CD8-positive, alpha-beta memory T cell (primary cell): ENCODE measurements at places on chromosomes 6 and 20. TPM values are rescaled to one million over a fixed set of nuclear protein-coding genes. Genes with fewer than 3 reads are reported as not detected.

DNA sequence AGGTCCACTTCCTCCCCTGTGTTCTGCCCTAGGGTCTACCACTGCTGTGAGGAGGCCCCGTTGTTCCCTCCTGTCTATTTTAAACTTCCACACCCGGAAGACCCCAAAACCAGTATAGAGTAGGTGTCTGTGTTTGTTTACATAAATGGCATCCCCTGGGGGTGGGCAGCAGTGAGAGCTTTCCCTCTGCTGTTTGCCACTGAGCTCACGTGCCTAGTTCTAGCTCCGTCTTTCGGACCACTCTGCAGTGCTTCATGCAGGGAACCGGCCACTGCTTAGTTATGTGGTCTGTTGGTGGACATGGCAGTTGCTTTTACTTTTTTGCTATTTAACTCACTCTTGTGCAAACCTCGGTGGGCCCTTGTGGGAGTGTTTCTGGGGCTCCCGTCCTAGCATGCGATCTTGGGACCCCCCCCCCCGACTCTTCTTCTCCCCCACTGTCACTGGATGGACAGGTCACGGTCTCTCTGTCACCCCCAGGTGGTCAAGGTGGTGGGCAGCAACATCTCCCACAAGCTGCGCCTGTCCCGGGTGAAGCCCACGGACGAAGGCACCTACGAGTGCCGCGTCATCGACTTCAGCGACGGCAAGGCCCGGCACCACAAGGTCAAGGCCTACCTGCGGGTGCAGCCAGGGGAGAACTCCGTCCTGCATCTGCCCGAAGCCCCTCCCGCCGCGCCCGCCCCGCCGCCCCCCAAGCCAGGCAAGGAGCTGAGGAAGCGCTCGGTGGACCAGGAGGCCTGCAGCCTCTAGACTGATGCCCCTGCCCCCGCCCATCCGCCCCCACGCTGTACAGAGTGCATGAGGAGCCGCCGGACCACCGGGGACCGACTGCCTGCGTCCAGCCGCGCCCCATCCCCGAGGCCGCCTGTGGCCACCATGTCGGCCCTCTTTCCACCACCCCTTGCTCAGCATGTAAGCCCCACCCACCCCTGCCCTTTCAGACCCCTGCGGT is 40.9 kb downstream of the VSTM2L start:
- no peak for DNase-seq

DNA sequence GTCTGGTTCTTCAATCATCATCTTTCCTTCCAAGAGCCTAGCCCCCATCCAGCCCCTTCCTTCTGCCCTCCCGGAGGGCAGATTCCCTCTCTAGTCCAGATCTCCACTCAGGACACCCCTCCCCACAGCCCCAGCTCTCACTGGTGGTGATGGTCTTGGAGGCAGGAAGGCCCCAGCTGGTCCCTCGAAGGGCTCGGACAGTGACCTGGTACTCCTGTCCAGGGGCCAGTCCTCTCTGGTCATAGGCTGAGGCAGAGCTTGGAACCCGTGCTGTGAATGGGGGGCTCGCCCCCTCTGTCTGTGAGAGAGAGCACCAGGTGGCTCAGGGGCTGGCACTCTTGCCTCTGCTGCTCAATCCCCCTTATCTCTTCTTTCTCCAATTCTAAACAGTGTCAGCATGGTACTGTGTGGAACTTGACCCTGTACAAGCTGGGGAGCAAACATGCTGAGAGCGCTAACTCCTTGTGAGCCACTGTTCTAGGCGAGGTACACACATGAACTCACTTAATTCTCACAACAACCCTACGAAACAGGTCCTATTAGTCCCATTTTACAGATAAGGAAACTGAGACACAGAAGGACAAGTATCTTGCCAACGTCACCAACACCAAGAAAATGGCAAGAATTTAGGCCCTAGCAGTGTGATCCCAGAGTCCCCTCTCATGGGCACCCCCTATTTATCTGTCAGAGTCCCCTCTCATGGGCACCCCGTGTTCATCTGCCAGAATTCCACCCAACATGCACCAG is 19.9 kb downstream of the TNXB start:
- no peak for DNase-seq

DNA sequence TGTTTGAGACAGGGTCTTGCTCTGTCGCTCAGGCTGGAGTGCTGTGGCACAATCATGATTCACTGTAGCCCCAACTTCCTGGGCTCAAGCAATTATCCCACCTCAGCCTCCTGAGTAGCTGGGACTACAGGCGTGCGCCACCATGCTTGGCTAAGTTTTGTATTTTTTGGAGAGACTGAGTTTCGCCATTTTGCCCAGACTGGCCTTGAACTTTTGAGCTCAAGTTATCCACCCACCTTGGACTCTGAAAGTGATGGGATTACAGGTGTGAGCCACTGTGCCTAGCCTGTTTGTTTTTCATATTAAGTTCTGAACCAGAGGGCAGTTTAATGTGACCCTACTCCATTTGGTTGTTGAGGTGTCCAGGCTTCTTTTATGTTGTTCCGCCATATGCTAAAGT is 194.8 kb downstream of the PLCB1 start:
- DNase-seq, result no peak

DNA sequence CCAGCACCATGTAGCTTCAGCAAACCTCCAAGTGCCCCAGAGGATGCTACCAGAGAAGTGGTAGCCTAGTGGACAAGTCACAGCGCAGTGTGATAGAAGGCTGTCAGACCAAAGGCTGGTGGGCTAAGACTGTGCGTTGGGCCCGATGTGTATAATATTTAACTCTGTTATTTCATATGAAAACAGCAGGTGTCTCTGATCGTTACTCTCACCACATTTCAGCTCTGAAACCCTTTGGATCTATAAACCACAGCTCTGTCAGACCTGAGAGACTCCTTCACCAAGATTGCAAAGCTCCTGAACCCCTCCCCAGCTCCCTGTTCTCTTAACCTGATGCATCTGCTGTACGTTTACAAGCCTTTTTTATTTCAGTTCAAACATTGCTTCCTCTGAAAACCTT is 43.8 kb downstream of the ISM1 start:
- DNase-seq, result no peak

DNA sequence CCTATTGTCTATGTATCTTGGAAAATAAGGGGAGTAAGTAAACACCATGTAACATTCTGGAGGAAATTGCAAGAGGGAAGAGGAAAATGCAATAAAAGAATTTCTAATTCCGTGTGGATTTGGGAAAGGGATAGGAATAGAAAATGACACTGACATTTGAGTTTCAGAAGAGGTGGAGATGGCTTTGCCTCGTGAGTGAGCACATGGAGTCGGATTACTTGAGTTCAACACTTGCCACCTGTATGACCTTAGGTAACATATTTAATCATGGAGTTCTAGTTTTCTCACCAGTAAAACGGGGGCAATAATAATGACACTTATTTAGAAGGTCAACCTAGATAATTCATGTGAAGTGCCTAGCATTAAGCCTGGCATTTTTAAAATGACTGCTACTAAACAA is 10.8 kb upstream of the PBOV1 start:
- DNase-seq, result no peak

ETV7 gene
- 0.61 TPM for total RNA-seq

DNA sequence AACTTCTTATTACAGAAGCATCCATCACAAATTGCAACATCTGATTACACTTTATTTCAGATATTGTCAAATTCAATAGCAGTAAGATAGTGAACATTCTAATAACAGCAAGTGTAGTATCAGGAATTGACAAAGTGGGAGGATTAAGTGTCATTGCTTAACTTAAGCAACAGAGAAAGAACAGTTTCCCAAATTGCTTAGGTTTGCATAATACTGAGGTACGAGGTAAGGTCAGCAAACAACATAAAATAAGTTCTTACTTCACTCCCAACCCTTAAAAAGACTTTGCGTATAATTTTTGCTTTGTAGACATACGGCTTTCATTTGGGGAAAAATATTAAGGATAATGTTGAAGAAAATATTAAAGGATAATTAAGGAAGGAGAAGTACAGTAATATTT is 163.0 kb downstream of the RIMS1 start:
- DNase-seq, result no peak

DNA sequence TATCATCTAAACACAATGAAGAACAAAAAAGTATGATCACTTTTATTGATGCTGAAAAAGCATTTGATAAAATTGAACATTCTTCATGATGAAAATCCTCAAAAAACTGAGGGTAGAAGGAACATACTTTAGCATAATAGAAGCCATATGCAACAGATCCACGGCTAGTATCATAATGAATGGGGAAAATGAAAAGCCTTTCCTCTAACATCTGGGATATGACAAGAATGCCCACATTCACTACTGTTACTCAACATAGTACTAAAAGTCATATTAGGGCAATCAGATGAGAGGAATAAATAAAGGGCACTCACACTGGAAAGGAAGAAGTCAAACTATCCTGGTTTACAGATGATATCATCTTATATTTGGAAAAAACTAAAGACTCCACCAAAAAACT is 256.6 kb downstream of the RFPL4B start:
- DNase-seq, result no peak
